ENCODE measurements at places on chromosomes 11 and 22.
A peak's percentile ranks its signal among the peaks of the same experiment; 100 is the strongest.

- no peak for DNase-seq
Observed at GRCh38 chr11:60211206-60211605, 28.3 kb upstream of the MS4A6A start.

DNA sequence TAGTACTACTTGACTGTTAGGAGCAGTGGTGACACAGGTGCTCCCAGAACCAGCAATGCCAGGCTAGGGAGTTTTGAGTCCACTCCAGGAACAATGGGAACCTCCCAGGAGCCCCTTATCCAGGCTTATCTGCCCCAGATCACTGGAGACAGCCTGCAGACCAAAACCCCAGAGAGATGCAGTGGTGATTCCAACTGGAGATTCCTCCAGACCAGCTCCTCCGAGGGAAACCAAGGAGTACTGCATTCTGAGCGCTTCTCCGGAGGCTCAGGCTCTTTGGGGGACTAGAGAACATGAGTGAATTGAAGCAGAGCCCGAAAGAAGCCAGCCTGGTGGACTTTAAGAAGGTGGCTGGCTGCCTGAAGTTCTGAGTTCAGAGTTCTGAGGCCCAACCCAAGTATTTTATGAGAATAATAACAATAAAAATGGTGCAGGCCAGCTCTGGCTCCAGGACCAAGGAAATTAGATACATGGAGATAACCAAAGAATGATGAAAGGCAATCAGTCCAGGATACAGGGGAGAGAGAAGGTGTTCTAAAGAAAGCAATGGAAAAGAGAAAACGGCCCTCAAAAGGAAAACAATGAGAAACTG, 1.3 kb upstream of the TMEM25 start:
- no peak for DNase-seq

- no peak for DNase-seq
Observed at GRCh38 chr11:65448418-65449105, 26.0 kb downstream of the NEAT1 start.

DNA sequence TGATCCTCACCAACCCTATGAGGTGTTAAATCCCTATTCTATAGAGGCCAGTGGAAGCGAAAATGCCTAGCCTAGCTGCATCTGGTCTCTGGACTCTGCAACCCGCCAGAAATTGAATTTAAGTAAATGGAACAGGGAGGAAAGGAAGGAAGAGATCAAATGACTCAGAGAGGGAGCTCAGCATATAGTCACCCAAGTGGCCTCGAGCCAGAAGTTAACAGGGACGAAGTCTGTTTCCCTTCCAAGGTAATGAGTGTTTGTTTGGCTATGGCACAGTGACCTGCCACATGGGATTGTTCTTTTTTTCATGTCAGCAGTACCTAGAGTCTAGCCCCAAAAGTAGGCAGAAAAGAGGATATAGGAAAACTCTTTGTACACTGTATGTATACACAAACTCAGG, 66.3 kb downstream of the PAK1 start:
- peak; percentile 50 for DNase-seq

DNA sequence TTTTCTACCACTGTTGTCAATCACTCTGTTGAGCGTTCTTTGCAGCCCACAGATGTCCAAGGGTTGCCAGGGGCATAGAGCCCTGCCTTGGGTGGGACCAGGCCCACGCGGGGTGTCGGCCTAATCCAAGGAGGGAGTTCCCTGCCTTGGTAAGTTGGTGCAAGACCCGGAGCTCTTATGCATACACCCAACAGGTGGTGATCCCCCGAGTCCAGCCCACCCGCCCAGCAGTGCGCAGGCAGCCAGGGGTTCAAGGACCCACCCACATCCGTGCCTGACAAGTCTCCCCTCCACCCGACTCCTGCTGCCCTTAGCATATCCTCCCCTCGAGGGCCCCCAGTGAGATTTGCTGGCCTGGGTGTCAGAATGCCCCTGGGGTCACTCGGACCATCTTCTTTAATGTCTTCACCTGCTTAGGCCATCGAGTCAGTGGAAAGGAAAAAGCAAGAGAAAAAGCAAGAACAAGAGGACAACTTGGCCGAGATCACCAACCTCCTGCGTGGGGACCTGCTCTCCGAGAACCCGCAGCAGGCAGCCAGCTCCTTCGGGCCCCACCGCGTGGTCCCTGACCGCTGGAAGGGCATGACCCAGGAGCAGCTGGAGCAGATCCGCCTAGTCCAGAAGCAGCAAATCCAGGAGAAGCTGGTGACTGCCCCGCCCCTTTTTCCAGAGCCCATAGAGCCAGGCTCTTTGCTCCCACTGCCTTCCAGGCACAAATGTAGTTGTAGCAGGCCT, 12.2 kb downstream of the RIBC2 start:
- DNase-seq: no peak

DNA sequence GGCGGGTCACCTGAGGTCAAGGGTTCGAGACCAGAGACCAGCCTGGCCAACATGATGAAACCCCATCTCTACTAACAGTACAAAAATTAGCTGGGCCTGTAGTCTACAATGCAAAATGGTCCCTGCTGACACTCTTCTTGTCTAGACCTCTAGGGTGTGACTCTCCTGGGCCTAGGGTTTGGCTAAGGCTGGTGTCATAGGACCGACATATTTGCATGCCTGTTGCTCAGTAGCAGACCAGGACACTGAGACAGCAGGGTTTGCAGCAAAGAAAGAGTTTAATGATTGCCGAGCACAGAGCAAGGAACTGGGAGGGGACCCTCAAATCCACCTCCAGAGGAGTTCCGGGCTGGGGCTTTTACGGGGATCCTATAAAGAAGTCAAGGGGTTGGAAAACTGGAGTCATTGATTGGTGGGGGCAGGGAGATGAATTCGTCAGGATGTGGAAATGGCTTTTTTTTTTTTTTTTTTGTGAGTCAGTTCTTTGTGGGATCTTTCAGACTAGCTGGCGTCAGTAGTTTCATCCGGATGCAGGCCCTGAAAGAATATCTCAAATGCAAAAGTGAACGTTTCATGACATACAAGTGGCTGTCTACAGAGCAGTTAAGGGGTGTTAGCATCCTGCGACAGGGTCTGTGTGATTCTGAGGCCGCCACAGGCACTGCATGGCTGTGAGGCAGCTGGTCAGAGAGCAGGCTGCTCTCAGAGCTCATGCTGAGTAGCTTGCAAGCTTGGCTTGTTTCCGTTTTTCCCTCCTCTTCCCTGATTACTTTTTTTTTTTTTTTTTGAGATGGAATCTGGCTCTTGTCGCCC, 27.2 kb upstream of the A4GALT start:
- DNase-seq: no peak

Data from GDM1 (cell line).